G401 (cell line): ENCODE measurements at places on chromosomes 2 and 18.

- DNase-seq, result no peak
Observed at GRCh38 chr2:206435742-206436141, 7.6 kb upstream of the ADAM23 start.

DNA sequence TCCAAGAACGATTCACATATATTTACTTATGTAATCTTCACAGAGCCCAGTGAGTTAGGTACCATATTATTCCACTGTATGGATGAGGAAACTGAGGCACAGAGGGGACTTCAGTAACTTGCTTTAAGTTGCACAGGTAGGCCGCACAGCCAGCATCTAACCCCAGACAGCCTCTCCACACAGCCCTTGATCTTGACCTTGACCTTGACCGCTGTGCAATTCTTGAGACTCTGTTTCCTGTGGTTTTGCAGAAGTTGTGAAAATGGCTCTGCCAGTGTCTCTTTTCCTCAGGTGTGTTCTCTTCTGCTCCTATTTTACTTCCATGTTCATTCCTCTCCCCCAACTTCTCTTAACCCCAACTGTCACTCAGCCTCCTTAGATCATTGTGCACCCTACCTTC lies 206.5 kb downstream of the SOX11 start:
- DNase-seq, result no peak

GRCh38 chr2:120246546-120247300 lies 5.9 kb upstream of the RALB start:
- DNase-seq, result no peak

DNA sequence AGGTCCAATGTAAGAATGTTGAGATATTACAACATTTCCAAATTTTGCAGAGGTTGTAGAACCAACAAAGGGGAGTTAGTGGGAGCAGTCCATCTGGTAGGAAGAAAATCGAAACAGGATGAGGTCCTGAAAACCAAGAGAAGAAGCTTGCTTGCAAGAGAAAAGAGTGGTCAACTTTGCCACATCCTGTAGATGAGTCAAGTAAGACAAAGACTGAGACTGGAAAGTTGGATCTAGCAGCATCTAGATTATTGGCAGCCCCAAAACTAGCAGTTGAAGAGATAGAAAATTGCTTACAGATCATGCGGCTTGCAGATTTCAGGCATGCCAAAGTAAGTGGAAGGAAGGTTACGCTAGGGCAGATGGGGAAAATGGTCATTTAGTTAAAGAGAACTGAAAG lies 378.9 kb downstream of the GRB14 start:
- DNase-seq, result no peak

GRCh38 chr2:168433527-168433926 lies 22.5 kb upstream of the CERS6 start:
- DNase-seq, result peak; percentile 23

DNA sequence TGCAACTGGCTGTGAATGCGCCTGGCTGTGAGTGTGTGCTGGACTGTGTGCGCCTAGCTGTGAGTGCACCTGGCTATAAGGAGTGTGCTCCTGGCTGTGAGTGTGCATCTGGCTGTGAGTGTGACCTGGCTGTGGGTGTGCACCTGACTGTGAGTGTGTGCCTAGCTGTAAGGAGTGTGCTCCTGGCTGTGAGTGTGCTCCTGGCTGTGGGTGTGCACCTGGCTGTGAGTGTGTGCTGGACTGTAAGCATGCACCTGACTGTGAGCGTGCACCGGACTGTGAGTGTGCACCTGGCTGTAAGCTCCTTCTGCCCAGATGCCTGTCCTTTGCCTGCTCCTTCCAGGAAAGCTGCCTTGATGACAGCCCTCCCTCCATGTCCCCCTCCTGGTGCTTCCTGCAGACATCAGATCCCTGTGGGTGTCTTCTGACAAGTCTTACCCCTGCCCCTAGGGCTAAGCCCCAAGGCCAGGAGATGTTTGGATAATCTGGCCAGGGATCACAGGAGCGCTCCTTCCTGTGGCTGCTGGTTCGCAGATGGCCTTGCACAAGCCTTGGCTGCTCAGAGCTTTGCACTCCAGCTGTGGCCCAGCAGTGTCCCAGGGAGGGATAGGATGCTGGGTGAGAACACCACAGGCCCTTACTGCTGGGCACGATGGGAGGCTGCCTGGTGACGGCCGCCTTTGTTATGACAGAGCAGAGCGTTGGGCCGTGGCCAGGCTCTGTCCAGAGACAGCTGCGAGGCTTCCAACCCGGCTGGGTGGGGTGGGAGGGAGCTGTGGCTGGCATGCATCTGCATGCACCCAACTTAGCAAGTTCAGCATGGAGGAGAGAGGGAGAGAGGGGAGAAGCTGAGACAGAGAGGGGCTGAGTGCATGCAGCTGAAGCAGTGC lies 89.9 kb downstream of the GLI2 start:
- DNase-seq, result no peak

DNA sequence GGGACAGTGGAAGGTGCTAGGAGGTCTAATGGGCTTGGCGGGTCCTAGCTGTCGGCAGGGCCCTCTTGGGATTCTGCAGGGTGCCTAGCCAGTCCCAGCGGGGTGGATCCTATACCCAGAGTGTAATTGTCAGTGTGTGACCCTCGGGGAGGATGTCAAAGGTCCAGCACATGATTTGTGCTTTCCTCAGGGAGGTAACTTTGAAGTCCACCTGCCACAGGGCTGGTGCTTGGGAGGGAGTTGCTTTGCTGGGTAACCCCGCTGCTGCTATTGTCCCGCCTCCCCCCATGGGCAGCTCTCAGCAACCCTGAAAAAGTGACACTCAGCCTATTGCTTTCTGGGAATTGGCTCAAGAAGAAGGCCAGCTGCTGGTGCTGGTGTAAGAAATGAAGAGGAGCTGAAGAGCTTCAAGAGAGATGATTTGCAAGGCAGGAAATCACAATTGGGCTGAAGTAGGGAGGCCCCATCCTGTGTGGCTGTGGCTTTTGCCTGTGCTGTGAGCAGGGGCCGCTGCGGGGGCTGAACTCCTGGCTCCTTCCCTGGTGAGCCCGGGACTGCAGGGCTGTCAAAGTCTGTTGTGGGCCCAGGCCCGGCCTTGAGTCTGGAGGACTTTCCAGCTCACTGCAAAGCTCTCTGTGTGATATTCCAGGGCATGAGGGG lies 36.4 kb downstream of the EMILIN2 start:
- DNase-seq, result no peak

DNA sequence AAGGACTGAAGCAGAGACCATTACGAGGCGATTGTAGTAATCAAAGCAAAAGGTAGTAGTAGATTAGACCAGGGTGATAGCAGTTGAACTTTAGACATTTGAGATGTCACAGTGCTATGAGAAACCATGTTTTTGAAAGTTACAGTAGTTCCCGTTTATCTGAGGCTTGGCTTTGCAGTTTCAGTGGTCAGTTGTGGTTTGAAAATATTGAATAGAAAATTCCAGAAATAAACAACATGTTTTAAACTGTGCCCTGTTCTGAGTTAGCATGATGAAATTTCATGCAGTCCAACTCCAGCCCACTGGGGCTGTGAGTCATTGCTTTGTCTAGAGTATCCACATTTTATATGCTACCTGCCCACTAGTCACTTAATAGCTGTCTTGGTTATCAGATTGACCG lies 47.5 kb downstream of the ZNF638 start:
- DNase-seq, result no peak

DNA sequence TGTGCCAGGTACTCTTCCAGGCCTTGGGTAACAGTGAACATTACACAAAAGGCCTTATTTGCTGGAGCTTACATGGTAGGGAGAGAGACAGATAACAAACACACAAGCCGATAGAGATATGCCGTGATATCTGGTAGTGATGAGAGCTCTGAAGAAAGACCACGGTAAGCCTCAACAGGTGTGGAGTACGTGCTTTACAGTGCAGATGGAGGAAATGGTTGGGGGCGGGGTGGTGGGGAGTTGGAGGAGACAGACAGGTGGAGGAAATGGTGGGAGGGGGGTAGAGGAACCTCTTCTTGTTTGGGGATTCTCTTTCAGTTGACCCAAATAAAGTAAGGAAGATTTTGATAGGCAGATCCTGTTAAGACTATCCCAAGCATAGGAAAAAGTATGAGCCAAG lies 141.1 kb upstream of the ALPP start:
- no peak for DNase-seq

- no peak for DNase-seq
Observed at GRCh38 chr2:230905448-230906421, 19.3 kb downstream of the GPR55 start.

- no peak for DNase-seq
Observed at GRCh38 chr2:159004849-159005248, 36.4 kb downstream of the TANC1 start.

DNA sequence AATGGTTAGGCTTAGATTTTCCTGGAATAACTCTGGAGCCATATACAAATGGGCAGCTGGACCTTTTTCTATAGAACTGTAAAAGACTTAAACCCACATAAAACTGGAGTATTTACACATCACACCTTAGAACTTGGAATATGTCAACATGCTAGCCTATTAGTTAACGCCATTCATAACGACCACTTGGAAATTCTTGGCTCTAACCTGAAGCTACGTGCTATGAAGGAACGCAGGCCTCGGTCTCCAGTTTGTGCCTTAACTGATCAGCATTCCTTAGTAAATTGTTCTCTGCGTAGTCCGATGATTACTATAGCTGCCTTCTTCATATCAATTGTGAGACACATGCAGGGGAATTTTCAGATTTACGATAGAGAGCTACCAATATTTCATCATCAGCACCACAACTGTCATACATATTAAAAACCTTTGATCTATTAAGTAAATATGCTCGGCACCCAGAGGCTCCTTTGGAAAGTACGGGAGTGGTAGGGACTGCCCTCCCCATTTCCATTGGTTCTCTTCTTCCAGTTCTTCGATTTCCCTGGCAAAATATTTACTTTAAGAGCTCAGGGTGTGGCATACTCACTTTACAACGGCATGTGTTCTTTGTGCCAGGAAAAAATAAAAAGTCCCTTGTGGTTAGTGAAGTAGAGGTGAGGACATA lies 17.5 kb upstream of the CCL20 start:
- DNase-seq, result no peak
